Kidney (tissue), 22 donors: ENCODE measurements at places on chromosomes 3 and 15. TPM values are rescaled to one million over a fixed set of nuclear protein-coding genes. Genes with fewer than 3 reads are reported as not detected.

- DNase-seq: peak; percentile 59
Observed at GRCh38 chr15:59501597-59501996, 63.6 kb downstream of the FAM81A start.

DNA sequence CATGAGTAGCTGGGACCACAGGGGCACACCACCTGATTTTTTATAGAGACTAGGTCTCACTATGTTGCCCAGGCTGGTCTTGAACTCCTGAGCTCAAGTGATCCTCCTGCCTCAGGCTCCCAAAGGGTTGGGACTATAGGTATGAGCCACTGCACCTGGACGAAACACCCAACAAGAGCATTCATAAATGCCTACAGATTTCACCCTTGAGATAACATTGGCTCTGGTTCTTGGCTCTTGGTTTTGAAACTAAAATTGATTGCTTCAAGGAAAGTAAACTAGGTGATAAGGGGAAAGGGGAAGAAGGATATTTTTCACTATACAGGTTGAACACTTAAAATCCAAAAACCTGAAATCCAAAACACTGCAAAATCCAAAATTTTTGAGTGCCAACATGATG, 10.3 kb downstream of the AP3S2 start:
- no peak for DNase-seq

The ZPLD1 gene
- total RNA-seq: 1.2 TPM

The LRRC58 gene
- 23.1 TPM for total RNA-seq

The GOLGA8S gene
- 0.60 TPM for total RNA-seq

The RAB6B gene
- total RNA-seq: 17.7 TPM
